ENCODE measurements at places on chromosomes 3 and 15.

- no peak for DNase-seq
Measured at GRCh38 chr3:52721002-52721729, 15.3 kb downstream of the SPCS1 start.

DNA sequence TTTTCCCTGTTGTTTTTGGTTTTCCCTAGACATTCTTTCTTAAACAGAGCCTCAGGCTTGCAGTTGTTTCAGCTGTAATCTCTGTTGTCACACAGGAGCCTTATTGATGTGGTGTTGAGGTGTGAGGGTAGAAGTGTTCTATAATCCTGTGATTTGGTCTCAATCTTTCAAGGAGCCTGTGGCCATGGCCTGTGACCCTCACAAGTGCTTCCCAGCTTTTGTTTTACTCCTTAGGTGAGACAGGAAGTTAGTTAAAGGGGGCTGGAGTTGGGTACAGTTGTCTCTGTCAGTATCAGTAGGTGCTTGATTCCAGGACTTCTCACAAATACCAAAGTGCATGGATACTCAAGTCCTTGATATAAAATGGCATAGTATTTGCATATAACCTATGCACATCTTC is 77.2 kb downstream of the PDCD6IP start:
- DNase-seq: no peak

- DNase-seq: no peak
Measured at GRCh38 chr3:45564172-45564571, 30.4 kb upstream of the LIMD1 start.

GRCh38 chr3:177013681-177014280 is 183.5 kb downstream of the TBL1XR1 start:
- no peak for DNase-seq

DNA sequence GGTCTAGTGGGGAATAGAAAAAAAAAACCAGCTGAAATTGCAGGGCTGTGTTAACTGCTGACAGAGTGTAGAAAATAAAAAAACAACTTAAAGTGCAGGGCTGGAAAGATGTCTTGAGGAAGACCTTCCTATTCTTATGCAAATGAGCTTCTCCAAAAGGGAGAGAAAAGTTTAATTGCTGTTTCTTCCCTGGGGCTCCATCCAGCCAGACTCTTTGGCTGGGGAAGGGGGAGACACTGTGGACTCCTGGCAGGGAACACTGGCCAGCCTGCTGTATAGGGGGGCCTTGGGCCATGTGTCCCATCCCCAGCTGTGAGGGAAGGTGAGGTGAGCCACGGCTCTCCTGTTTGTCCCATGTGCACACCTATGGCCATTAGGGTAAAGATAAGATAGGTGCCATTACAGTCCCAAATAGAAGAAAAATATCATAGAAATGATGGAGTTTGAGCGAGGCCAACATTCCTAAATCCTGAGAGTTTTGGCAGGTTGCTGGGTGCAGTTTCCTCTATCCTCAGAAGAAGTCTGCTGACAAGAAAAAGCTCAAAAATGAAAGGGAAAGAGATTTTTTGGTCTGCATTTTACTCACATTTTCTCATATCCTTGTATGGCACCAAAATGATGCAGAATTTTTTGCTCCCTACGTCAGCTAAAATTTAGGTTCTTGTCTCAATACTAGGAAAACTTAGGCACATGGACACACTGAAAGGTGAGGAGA is 901.7 kb downstream of the PLOD2 start:
- no peak for DNase-seq

GRCh38 chr15:26712335-26712734 is 60.5 kb downstream of the GABRB3 start:
- DNase-seq: no peak
